MCF 10A (cell line): ENCODE measurements at places on chromosomes 5 and 9. TPM values are rescaled to one million over a fixed set of nuclear protein-coding genes. Genes with fewer than 3 reads are reported as not detected.

DNA sequence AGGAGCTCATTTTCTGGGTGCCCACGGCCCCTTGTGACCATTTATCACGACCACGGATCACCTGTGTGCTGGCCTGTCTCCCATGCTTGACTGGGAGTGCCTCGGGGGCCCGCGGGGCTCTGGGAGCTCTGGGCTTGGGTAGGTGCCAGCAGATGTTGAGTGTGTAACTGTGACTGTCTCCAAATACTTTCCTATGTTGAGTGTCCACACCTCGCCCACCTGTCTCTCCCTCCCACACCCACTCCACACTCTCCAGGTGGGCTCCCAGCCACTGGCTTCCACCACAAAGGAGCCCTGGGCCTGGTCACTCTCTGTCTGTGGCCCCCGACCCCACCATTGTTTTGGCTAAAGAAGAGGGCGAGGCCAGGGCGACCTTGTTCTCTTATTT lies 196.4 kb downstream of the CDK5RAP2 start:
- no peak overlapping the region for H3K27ac ChIP-seq
- peaks cover 10% of the 10 kb centered on the region for H3K36me3 ChIP-seq
- no peak overlapping the region for H3K4me3 ChIP-seq
- H3K4me1 ChIP-seq = peaks cover 13% of the 10 kb centered on the region
- no peak for DNase-seq
- no peaks in the 10 kb centered on the region for H3K27me3 ChIP-seq

The ECM2 gene
- total RNA-seq = 10.2 and 13.5 TPM in 2 replicates

The NTNG2 gene
- total RNA-seq = 0.44 TPM in 1 of 2 replicates, not detected in the other

DNA sequence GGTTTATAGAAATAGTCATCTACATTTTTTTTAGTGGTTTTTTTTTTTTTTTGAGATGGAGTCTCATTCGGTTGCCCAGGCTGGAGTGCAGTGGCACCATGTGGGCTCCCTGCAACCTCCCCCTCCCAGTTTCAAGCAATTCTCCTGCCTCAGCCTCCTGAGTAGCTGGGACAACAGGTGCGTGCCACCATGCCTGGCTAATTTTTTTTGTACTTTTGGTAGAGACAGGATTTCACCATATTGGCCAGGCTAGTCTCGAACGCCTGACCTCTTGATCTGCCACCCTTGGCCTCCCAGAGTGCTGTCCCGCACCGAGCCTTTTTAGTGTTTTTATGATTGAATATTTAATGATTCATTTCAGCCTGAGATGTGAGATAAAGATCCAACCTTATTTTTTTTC lies 27.3 kb downstream of the ANKRD33B start:
- H3K4me3 ChIP-seq = no peak overlapping the region
- H3K27me3 ChIP-seq = no peaks in the 10 kb centered on the region
- peak overlapping the region; percentile 64 for H3K27ac ChIP-seq
- DNase-seq = no peak

GRCh38 chr5:178464431-178465048 lies 125.7 kb downstream of the COL23A1 start:
- DNase-seq = no peak
- H3K4me3 ChIP-seq = no peak overlapping the region
- H3K27ac ChIP-seq = no peak overlapping the region
- H3K27me3 ChIP-seq = no peaks in the 10 kb centered on the region
- H3K4me1 ChIP-seq = peaks cover 17% of the 10 kb centered on the region

The KDM3B gene
- total RNA-seq = 57.8 and 59.0 TPM in 2 replicates

DNA sequence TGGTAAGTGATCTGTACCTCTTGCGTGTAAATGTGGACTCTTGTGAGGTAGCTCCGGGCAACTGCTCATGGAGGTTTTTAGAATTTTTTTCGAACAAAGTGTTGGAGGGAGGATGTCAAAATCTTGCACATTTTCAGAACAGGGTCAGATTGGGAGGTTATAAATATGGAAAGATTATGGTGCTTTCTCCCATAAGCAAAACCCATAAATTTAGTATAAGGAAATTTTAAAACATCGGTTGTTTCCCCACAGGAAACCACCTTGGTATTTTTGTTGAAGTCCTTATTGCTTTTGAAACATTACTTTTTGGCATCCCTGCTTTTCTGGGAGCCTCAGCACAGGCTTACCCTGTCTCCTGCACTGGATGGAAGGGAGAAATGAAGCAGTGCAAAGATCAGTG lies 33.9 kb downstream of the PTTG1 start:
- no peaks in the 10 kb centered on the region for H3K36me3 ChIP-seq
- H3K27me3 ChIP-seq = no peaks in the 10 kb centered on the region

The SPINK4 gene
- not detected in 2 replicates for total RNA-seq

The REEP5 gene
- total RNA-seq = 64.8 and 65.2 TPM in 2 replicates

- H3K4me3 ChIP-seq = no peak overlapping the region
- H3K4me1 ChIP-seq = peaks cover 9% of the 10 kb centered on the region
- H3K27ac ChIP-seq = no peak overlapping the region
- no peaks in the 10 kb centered on the region for H3K27me3 ChIP-seq
- DNase-seq = peak; percentile 21
These were observed 102.7 kb upstream of the VCAN start for GRCh38 chr5:83368835-83369234.

GRCh38 chr5:72366324-72366976 lies 46.3 kb downstream of the PTCD2 start:
- peaks cover 6% of the 10 kb centered on the region for H3K36me3 ChIP-seq
- H3K4me3 ChIP-seq = no peak overlapping the region
- no peak overlapping the region for H3K27ac ChIP-seq
- peak; percentile 80 for DNase-seq
- peaks cover 39% of the 10 kb centered on the region for H3K4me1 ChIP-seq

The RIMOC1 gene
- 40.4 and 45.4 TPM in 2 replicates for total RNA-seq

GRCh38 chr5:55027595-55027994 lies 3.5 kb downstream of the GZMK start:
- H3K4me1 ChIP-seq = no peaks in the 10 kb centered on the region
- H3K36me3 ChIP-seq = no peaks in the 10 kb centered on the region
- H3K4me3 ChIP-seq = no peak overlapping the region

The SLCO4C1 gene
- not detected in 2 replicates for total RNA-seq

The PHF24 gene
- not detected in 2 replicates for total RNA-seq

DNA sequence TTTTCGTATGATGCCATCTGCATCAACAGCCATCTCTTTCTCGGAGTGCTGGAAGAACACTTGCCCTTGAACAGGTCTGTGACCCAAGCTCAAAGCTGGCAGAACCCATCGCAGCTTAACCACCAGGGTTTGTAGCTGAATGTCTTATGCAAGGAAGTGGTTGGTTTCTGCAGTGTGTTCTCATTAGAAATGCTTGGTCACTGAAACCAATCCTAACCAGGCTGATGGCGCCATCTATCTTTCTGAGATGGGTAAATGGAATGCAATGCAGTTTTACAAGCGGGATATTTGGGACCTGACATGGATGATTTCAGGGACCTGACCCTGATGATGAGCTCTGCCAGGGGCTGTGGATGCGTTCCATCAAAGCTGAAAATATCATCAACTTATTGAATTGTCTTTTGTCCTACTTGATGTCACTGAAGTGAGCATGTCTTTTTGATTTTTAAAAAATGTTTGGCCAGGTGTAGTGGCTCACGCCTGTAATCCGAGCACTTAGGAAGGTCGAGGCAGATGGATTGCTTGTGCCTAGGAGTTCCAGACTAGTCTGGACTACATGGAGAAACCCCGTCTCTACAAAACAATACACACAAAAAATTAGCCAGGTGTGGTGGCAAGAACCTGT lies 28.7 kb downstream of the DMRT3 start:
- no peak overlapping the region for H3K27ac ChIP-seq
- H3K4me3 ChIP-seq = no peak overlapping the region

The LHFPL2 gene
- 45.9 and 93.3 TPM in 2 replicates for total RNA-seq
